ENCODE measurements at places on chromosomes 4 and X. TPM values are rescaled to one million over a fixed set of nuclear protein-coding genes. Genes with fewer than 3 reads are reported as not detected.

Gene MAGEB17
- not detected for total RNA-seq

Gene GSX2
- not detected for total RNA-seq

DNA sequence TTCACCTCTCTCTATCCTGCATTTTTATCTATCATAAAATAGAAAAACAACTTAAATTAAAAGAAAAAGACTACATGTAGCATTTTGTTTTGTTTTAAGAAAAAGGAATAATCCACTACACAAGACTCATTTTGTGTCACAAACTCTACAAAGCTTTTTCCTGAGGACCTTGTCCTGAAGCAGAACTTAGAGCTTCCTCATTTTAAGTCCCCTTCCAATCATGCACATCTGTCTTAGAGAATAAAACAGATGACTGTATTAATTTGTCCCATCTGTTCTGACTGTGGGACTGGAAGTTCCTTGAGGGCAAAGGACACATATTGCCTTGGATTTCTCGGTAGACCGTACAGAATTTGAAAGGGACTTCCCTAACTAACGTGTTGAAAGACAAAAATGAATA, 218.5 kb downstream of the COL25A1 start:
- no peak for DNase-seq

Gene CCSER1
- total RNA-seq, result 0.80 TPM

Gene CCKAR
- 4.1 TPM for total RNA-seq

Gene MSMO1
- total RNA-seq, result 41.6 TPM

DNA sequence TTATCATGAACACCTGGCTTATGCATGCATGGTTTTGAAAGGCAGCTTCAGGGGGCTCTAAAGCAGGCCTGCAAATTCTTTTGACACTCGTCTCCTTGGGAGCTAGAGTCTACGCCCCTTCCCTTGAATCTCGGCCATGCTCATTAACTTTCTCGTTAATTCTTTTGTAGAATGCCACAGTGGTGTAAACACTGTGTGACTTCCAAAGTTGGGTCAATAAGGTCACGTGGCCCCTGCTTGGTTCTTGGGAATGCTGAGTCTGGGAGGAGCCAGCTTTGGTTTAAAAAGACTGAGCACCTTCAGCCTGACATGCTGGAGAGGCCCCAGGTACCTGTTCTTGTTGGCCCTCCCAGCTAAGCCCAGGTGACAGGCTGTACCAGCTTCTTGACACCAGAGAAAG, 228.4 kb downstream of the DHRSX start:
- DNase-seq, result no peak

Gene GPR173
- 0.24 TPM for total RNA-seq
